T-helper 22 cell (primary cell): ENCODE measurements at places on chromosomes 1 and 21.

GRCh38 chr1:213570487-213570886 lies 417.3 kb upstream of the PROX1 start:
- DNase-seq, result no peak

DNA sequence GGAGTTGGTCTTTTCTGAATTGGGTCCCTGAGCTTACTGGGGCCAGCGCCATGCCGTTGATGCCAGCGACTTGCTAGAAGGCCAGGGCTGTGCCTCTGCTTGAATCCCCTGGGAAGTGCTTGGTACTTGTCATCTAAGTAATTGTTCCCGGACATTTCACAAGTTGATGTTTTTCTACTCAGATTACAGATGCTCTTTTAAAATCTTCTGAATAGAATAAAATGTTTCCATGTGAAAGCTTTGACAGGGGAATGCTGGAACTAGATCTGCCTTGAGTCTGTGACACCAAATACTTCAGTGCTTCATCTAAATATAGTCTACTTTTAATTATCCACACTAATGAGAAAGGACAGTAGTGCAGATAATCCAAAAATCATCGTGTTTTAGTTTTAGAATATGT lies 38.3 kb downstream of the PTGFRN start:
- no peak for DNase-seq

- DNase-seq, result no peak
Measured at GRCh38 chr1:180415985-180416633, 86.3 kb downstream of the ACBD6 start.

- DNase-seq, result no peak
Measured at GRCh38 chr1:113663165-113663951, 95.9 kb downstream of the PHTF1 start.

- DNase-seq, result no peak
Measured at GRCh38 chr1:117657031-117657430, 51.2 kb downstream of the TENT5C start.

DNA sequence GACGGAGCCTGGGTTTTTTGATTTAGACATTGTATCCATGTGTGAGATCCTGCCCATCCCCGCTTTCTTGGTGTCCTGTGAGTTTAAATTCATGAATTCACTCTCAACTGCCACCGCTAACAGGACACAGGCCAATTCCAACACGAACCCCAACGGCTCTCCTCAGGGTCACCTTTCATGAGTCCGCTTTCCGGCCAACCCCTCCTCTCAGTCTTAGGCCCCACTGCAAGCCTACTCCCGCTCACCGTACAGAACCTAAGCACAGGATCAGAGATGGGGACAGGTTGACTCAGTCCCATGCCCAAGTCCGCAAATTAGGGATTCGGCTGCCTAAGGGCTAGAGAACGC lies 238 bp upstream of the SCP2 start:
- no peak for DNase-seq

DNA sequence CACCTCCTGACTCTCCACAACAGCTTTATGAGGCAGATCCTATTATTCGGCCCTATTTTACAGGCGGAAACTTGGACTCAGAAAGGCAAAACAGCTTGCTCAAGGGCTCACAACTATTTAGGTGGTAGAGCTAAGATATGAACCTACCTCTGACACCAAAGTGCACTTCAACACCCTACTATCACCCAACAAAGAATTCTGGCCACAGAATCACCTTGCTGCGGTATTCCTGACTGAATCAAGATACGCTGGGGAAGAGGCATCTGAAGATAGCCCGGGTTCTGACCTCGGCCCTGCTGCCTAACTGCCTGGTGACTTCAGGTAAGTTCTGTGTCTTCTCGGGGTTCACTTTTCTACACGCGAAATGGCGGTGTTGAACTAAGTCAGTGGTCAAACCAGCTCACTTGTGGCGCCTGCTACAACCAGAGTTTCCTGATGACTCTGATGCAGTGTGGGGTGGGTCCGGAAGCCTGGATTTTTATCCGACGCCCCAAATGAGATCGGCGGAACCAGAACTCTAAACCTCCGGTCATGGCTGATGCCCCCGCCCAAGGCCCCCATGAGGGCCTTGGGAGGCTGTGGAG lies 608 bp downstream of the PEF1 start:
- no peak for DNase-seq

DNA sequence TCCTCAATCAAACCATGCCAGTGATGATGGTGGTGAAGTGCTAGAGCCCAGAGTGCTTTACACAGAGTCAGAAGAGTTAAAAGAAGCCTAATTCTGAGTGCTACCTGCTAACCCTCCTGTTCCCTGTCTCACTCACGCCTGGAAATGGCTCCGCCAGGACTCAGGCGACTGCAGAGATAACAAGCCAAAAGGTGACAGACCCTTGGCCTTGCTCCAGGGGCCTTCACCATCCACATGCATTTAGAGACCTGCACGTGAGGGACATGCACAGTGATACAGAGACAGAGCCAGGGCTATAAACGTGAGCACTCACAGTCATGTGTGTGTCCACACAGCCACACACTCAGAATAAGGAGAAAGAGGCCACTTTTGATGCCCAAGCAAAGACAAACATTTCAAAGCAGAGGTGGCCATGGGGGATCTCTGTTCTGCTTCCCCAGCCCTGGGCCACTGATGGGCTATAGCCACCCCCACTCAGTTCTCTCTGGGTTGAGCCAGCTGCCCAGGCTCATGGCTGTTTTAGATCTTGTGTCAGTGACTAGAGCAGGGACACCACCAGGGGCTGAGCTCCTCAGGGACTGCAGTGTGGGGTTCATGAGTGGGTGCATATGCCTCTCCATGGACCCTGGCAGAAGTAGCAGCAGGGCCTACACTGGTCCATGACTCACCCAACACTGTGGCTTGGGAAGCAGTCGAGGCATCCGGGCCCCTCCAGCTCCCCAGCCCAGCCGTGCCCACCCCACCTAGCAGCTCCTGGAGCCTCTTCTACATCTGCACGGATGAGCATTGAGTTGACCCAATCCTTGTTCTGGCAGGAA lies 117.2 kb downstream of the EPHB2 start:
- DNase-seq, result no peak

- no peak for DNase-seq
Measured at GRCh38 chr1:17265162-17265561, 16.3 kb downstream of the PADI3 start.

GRCh38 chr1:110190282-110190929 lies 19.7 kb upstream of the KCNC4 start:
- DNase-seq, result no peak

DNA sequence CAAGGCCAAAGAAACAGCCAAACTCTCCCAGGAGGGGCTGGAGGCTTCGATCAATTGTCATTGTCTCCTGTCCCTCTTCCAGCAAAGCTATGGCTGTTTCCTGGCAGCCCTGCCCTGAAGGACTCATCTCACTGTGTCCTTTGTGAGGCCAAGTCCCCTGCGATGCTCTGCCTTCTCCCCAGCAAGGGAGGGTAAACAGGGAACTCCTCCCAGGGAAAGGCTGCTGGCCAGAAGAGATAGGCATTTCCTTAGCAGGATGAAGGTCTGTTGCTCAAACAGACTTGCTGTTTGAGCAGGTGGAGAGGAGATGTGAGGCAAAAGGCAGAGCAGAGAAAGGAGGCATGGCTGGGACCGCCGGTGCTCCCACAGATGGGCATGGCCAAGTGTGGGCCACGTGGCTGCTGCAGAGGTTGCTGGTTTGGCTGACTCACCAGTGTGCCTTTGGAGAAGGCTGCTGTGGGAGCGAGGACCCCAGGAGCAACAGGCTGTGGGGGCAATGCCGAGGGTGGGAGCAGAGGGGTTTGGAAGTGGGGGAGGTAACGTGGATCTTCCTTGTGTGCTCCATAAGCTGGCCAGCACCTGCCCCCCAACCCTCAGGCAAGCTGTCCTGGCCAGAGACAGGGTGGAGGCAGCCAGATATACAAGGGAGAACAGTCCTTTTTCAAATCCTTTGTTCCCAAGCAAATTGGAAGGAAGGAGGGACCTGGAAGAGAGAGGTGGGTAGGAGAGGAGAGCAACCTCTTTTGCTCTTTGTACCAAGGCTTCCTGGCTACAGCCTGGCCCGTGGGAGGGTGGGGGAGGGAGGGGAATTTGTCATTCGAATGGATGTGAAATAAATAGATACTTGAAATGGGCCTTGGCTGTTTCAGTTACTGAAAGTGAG lies 449.8 kb downstream of the SIPA1L2 start:
- no peak for DNase-seq

GRCh38 chr1:118974661-118975060 lies 13.5 kb downstream of the TBX15 start:
- no peak for DNase-seq

DNA sequence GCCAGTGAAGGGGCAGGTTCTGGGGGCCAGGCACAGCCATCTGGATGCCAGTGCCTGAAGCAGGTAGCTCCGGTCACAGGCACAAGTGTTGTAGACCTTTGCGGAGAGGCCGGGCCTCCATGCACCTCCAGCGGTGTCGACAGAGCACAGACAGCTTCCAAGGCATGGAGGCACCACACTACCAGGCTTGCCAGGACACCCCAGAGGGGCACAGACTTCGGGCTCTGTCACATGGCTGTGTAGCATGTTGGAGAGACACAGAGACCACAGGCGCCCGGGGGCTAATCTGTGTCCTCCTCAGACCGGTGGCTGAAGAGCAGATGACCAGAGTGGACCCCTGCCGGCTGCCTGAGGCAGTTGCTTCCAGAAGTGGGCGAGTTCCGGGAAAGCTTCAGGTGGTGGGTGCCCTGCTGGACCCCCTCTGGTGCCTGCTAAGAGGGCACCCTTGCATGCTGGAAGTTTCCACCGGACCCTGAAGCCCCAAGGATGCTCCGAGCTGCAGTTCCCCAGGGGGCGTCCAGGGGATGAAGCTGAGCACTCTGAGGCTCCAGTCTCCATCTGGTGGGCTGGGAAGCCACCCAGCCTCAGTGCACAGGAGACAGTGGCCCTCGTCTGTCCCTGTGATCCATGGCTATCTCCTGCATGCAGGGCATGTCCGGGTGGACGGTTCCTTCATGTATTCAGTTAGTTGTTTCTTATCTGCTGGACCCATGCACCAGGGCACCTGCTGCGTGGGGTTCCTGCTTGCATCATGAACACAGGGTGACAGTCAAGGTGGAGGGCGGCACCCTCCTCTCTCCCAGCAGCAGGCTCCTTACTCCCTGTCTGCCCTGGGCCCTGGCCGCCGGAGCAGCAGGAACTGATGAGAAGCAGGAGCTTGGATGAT lies 82.4 kb downstream of the OBSCN start:
- DNase-seq, result no peak

- DNase-seq, result no peak
Measured at GRCh38 chr1:145979746-145980456, 15.4 kb downstream of the POLR3GL start.

DNA sequence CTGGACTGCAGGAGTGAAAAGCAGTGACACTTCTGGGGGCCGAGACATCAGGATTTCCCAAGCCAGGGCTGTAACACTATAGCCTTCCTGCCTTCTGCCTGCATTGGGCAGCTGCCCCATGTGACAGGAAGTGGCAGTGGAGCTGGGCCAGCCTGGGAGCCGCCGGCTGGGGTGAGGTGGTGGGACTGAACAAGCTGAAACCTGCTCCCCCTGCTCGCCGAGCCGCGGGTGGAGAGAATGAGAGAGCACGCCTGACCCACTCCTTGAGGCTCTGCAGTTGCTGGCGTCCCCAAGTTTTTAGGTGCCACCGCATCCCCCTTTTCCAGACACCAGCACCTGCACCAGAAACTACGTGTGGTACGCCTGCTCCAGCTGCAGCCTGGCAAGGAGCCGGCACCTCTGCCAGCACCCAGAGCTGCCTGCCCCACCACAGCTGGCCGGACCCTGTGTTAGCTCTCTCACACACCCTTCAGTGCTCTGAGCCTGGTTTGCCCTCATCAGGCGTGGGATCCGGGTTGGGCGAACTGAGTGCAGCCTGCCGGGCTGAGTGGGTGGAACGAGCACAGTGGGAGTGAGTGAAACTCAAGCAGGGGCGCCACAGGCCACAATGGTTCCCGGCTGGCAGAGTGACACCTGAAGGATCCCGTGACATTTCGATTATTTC lies 119.4 kb downstream of the AKT3 start:
- DNase-seq, result no peak

DNA sequence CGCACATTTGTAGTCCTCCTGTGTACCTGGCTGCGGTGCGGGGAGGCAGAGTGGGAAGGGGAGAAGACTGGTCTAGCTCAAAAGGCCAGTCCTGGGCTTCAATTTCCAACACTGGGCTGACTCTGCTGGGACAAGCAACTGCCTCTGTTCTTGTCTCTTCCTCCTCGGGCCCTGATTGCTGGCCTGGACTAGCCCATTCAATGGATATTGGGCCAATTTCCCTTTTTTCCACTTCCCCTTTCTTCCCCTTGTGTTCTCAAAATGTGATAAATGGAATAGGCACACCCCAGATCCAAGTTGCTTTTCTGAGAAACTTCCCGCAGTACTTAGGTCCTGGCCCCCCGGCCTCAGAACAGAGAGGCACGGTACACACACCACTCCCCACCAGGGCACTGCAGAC lies 48.2 kb downstream of the SPSB1 start:
- DNase-seq, result no peak

- no peak for DNase-seq
Measured at GRCh38 chr21:41832596-41833496, 46.3 kb downstream of the PRDM15 start.

- no peak for DNase-seq
Measured at GRCh38 chr1:246564839-246565750, 966 bp downstream of the TFB2M start.

GRCh38 chr1:114723457-114723856 lies 6.9 kb upstream of the NRAS start:
- no peak for DNase-seq

- DNase-seq, result no peak
Measured at GRCh38 chr1:228279011-228279721, 71.3 kb downstream of the OBSCN start.

DNA sequence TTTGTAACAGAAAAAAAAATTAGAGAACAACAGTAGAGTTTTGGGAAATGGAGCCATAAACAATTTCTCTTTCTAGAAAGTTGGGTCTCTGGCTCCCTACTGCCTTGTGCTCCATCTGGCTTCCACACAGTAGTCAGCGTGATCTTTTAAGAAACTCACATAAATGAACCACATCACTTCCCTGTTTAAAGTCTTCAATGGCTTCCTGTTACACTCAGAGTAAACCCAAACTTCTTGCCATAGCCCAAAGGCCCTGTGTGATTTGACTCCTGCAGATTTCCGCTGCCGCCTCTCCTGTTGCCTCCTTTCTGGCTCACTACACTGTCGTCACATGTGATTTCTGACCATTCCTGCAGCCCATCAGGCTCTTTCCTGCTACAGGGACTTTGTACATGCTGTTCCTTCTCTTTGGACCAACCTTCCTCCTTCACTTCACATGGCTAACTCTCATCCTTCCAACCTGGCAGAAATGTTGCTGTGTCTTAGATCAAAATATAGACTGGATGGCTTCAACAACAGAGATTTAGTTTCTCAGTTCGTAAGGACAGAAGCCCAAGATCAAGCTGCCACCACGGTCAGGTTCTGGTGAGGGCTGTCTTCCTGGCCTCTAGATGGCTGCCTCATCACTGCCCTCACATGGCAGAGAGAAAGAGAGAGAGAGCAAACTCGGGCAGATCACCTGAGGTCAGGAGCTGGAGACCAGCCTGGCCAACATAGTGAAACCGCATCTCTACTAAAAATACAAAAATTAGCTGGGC lies 34.0 kb downstream of the OPRD1 start:
- DNase-seq, result no peak
